Panc1 (cell line): ENCODE measurements at places on chromosomes 2 and 18. TPM values are rescaled to one million over a fixed set of nuclear protein-coding genes. Genes with fewer than 3 reads are reported as not detected.

The MSH2 gene
- 72.2 TPM for total RNA-seq

The TNFRSF11A gene
- total RNA-seq = 14.1 TPM

The OSBPL6 gene
- 2.1 TPM for total RNA-seq

The MEP1B gene
- total RNA-seq = 0.28 TPM

GRCh38 chr2:64613276-64613675 lies 40.4 kb downstream of the SERTAD2 start:
- DNase-seq = no peak

GRCh38 chr2:239274391-239275043 lies 126.3 kb downstream of the HDAC4 start:
- peak; percentile 12 for DNase-seq

- no peak for DNase-seq
These were observed 58.6 kb upstream of the OTOF start for GRCh38 chr2:26536371-26537068.

DNA sequence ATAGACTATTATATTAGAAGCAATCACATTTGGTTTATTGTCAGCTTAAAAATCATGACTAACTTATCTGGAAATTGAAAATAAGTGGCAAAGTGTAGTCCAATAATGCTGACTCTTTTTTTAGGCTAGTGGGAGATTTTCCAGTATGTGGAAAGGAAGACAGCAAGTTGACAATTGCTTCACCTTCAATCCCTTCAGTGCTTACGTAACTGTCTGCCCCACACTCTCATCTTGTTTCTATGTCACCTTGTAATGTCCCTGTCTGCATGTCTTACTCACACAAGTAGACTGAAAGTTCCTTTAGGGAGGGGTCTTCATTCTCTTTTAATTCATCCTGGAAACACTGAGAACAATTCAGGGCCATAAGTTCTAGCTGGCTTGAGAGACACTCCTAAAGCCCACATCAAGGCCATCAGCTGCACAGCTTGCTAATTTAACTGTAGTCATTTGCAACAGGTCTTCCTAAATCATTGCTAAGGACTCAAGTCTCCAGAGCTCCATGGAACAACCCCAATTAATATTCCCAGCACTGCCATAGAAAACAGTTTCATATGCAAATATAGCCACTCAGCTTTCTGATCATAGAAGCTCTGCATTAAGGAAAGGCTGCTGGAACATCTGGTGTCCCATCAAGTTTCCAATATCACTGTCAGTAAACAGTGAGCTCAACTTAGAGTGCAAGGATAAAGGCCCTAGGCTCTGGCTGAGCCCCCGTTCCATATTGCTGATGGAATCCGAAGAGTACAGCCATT lies 230.5 kb downstream of the ETAA1 start:
- DNase-seq = no peak

GRCh38 chr18:55912919-55913318 lies 324.9 kb upstream of the TCF4 start:
- DNase-seq = no peak

DNA sequence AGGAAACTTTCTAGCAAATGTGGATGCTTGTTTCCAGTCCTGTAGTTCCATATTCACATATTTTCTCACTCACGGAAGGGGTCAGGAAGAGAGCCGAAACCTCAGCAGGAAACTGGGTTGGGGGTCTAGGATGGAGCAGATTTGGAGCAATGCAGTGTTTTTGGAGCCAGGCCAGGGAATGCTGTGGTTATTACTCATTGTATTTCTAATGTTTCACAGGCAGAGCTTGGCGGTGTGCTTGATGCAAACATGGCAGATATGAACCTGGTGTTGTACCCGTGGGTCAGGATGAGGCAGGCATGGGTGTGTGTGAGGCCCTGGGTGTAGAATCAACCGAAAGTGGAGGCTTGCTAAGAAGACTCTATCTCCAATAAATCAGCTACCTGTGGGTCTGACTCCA lies 34.6 kb upstream of the ACKR3 start:
- DNase-seq = no peak

DNA sequence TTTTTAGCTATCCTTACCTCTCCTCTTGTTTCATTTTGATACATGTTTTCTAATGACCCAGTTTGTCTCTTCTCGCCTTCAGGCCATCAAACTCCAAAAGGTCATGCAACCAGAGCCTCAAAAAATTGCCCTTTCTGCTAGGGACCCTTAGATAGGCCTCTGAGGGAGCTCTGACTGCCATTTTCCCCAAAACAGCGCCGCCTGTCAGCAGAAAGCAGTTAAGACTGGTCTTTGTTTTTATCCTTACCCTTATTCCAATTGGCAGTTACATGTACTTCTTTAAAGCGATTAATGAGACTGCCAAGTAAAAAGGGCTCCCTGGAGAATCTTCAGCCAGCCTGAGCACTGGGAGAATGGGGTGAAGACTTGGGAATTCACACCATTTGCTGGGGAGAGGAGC lies 55.1 kb upstream of the RIT2 start:
- no peak for DNase-seq

DNA sequence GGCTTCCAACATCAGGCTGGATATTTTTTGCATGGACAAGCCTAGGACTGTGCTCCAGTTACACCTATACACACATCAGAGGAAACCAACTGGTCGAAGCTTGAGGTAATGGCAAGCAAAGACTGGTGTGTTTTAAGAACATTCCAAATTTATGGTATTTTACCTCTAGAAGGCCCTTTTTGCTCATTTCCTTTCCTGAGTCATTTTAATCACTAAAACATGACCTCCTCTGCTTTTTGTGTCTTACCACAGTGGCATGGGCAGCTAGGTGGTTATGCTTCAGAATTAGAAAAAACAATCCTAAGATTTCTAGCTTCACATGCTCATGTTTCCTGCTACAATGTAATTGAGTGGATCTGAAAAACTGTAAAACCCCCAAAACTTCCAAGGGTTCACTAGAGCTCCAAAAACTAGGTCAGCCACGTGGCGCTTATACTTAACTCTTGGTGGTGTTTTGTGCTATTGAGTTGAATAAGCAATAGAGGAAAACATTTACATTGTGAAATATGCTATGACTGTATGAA lies 30.6 kb upstream of the CHRNA1 start:
- DNase-seq = no peak

DNA sequence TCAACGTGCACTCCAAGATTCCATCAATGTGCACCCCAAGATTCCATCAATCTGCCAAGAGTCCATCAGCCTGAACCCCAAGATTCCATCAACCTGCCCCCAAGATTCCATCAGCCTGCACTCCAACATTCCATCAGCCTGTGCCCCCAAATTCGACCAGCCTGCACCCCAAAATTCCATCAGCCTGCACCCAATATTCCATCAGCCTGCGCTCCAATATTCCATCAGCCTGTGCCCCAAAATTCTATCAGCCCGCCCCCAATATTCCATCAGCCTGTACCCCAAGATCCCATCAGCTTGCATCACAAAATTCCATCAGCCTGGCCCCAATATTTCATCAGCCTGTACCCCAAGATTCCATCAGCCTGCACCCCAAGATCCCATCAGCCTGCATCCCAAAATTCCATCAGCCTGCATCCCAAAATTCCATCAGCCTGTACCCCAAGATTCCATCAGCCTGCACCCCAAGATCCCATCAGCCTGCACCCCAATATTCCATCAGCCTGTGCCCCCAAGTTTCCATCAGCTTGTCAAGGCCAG lies 92.1 kb upstream of the PXDN start:
- DNase-seq = no peak

DNA sequence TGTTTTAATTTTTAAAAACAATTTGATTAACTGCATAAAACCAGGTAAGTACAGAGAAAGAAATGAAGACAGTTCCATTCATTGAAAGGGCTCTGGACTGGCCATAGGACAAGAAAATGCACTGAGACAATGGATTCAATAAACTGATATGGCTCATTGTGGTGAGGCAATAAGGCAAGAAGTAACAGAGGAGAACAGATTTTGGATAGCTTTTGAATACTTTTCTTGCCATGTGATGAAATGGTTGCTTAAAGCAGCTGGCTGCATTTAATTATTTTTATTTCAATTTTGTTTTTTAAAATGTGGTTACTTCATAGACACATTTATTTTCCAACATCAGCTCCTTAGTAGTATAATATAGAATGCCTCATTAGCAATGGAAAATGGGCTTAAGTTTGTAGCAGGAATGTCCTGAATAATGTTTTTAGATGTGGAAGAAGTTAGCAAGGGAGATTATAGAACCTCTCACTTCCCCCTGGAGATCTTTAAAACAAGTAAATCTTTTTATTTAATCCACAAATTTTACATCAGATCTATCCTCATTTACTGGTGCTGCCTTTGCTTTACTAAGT lies 646.9 kb upstream of the ZEB2 start:
- DNase-seq = no peak
